ENCODE measurements at places on chromosomes 4 and X.

DNA sequence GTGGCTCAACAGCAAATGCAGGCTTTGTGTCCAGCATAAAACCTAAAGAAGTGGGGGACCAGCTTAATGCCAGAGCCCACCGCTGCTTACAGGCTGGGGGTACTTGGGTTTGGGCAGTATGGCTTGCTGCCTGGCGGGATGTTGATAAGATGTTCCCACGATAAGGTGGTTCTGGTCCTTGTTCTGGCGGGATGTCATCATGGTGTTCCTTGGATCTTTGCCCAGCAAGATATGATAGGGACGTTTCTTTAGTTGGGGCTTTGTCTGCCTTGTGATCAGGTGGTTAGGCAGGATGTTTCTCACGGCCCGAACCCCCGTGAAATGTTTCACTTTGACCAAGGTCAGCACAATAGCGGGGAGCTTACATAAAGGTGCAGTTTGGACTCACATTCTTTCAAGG is 35.3 kb downstream of the PNPLA4 start:
- DNase-seq = no peak

DNA sequence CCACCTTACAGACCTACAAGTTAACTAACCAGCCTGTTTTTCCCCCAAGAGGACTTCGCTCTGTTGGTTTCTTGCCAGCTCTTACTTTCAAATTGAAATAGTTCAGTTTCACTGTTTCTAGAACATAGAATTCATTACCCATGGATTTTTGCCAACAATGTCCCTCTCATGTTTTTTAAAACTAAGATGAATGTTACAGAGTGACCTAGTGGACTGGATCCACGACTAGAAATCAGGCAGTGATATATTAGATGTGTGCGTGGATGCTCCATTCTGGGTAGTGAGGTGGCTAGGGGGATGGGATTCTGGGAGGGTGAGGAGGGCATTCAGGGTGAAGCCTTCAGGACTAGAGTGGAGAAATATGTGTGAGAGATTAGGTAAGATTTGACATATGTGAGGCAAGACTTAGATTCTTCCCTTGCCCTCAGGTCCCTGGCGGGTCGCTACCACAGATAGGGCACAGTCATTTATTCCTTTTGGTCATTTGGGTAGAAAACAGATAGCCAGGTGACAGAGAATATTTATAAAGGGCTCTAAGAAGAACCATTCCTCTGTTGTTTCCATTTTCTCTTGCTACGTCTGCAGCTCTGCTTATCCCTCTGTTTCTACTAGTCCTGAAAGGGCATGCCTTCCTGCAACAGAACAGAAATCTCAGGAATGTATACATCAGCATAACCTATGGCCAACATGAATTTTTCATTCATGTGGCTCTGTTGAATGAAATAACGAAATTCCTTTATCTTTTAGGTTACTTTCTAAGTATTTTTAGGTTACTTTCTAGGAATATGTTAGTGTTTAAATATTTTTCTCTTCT is 15.4 kb upstream of the JADE1 start:
- DNase-seq = no peak

DNA sequence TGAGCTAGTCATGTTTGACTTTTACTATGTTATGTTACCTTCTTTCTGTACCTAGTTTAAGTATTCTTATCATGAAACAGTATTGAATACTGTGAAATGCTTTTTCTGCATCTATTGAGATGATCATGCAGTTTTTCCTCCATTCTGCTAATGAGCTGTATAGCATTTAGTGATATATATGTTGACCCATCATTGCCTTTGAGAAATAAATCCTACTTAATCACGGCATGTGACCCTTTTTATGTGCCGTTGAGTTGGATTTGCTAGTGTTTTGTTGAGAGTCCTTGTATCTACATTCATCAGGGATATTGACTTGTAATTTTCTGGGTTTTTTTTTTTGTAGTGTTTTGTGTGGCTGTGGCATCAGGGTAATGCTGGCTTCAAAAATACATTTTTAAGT is 537.7 kb upstream of the AADAT start:
- DNase-seq = no peak

GRCh38 chr4:124210746-124211145 is 501.8 kb downstream of the ANKRD50 start:
- DNase-seq = no peak

All from common myeloid progenitor, CD34-positive (primary cell).